Stromal cell of bone marrow (primary cell): ENCODE measurements at places on chromosomes 2 and 18.

DNA sequence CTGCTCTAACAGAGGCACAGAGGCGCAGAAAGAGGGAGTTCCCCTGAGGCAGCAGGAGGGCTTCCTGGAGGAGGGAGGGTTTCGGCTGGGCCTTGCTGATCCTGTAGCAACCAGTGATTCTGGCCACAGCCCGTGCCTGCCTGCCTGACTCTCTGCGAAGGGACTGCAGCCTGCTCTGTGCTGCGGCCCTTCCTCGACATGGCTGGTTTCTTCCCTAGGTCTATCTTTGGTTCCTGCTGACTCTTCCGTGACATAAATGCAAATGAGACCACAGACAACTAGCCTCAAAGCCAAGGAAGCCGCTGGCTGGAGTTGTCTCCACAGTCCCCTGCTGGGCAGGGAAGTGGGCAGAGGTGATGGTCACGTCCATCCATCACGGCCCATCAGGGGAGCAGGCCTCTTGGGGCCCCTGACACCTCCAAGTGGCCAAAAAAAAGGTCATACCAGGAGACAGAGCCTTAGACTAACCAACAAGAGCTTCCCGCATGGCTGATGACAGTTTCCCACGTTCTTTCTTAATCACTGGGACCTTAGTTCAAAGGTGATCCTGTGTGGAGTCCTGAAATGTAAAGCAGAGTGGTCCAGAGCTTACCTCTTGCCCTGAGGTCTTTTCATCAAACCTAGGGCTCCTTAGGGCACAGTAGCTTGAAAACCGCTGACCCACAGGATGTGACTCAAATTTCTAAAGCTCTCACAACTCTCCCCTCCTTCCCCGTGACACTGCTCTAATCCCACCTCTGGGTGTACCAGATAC is 55.3 kb downstream of the HS1BP3 start:
- no peak for DNase-seq

DNA sequence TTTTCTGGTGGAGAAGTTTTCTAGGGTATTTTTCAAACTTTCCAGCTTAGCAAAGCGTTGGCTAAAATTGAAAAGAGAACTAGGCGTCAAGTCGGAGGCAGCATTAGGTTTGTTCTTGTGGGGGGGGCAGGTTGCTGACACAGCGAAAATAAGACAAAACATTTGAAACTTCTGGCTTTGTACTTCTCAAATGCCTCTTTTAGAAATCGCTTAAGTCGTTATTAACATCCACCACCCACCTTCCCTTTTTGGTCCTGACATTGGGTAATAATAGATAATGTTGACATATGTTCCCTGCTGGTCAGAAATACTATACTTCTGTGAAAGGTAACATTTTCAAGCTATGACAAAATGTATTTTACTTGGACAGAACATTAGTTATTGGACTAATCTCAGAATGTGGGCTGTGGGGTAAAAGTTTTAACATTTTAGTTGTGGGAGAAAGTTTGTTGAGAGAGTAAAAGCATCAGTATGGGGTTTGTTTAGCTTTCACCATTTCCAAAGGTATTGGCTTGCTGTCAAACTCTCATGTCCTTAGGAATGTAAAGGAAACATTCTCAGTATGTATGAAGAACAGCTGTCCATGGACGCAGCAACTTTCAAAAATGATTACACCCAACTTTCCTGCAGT is 88.1 kb upstream of the ZEB2 start:
- no peak for DNase-seq

DNA sequence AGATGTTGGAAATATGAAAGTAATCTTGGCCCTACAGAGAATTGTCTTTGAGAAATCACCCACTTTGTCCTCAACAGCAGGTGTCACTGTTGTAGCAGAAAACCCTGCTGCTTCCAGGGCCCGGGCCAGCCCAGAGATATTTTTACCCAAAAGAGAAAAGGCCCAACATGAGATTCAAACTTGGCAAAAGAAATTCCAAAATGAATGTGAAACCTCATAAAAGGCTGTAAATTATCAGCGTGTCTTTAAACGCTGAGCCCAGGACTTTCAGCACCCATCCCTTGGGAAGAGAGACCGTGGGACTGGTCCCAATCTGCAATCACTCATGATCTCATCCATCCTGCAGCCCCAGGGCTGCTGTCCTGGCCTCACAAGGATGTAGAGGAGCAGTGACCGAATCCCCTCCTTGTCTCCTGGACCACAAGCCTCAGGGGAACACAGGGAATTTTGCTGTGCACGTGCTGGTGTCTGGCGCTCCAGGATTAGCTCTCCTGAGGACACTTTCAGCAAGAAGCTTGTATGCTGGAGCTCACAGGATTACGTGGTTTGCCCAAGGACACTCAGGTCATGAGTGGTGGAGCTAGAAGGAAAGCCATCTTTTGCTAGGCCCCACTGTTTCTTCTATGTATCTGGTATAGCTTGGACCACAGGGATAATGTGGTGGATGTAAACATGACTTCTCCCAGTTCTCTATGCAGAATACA is 202.1 kb downstream of the RNF144A start:
- peak; percentile 13 for DNase-seq

GRCh38 chr2:237774811-237775553 is 23.6 kb upstream of the RBM44 start:
- DNase-seq = no peak

DNA sequence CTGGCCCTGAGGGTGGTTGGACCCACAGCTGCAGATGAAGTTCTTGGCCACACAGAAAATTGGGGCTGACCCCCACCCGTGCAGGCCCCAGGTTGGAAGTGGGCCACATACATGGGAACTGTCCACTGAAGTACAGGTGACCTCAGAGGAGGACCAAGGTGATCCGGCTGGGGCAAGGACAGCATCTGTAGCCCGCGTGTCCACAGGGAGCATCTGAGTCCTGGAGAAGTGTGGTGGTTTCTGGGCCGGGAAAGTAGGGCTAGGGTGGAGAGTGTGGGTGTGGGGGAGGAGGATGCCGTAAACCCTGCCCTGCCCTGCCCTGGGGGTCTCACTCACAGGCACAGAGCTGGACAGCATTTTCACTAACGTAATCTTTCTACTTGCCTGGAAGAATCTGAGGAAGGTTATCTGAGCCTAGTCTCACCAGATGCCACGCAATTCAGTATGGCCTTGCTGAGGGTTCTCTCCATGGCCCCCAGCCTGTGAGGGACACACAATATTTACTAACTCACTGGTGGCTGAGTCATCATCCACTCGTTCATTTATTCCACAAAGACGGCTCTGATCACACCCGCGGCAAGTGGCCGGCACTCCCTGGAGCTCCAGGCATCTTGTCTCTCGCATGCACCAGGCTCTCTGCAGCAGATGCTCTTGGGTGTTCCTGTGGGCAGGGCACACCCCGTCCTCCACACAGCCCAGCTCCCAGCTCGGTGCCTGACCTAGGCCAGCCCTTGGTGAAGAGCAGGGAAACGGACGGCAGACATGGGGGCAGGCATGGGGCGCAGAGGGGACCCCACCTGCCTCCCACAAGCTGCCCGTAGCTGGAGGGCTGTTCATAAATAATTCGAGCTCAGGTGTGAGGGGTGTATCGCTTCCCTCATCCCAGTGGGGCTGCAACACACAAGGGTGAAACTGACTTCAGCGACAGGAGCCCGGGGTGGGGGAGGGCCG is 51.2 kb downstream of the INHBB start:
- no peak for DNase-seq

GRCh38 chr2:216426166-216426777 is 14.0 kb downstream of the SMARCAL1 start:
- no peak for DNase-seq

DNA sequence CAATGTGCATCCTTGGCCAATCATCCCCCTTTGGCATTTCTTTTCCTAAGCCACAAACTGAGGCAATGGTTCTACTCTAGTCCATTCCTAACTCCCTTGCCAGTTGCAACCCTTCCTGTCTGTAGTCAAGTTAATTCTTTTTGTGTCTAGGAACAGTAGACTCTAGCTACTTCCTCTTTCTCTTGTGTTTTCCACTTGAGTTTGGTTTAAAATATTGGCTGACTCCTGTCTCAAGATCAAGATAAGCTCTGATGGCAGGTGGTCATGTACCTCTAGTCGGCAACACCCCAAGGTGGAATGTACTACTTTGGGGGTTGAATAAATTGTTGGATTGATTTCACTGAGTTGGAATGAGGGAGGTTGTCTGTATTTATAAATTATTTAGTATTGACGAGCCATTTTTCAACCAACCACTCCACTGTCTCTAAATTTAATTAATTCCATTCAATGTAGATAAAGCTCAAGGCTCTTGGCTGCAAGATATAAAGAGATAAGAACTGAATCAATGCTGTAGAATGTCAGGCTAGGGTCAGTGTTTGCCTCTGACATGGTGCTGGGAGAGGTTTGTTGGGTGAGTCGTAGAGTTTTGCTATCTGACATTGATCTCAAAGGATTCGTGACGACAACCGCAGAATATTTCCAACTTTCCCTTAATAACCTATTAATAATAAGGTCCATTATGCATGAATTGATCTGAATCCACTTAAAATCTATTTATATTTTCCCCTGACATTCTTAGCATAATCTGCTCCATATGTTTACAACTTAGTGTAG is 188.7 kb upstream of the APCDD1 start:
- DNase-seq = no peak

- DNase-seq = no peak
These were observed 112.1 kb upstream of the MGAT5 start for GRCh38 chr2:134141598-134142340.

DNA sequence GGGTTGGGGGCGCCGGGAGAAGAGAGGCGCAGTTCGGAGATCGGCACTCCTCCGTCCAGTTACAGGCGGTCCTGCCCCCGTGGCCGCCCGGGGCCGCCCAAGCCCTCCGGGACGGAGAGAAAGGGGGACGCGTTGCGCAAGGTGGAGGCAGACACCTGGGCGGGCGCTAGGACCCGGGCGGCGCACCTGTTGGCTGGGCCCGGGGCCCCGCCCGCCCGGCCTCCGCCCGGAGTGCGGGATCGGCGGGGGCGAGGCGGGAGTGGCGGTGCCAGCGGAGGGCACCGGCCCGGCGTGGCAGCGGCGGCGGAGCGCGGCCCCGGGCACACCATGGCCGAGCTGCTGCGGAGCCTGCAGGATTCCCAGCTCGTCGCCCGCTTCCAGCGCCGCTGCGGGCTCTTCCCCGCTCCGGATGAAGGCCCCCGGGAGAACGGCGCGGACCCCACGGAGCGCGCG is at the start of gene SGPP2:
SGPP2 (plus strand) TSS at position 268 of the 453 bp plus-strand sequence; CDS start at position 328, 60 bp downstream.
- DNase-seq = no peak

- no peak for DNase-seq
These were observed 109.7 kb downstream of the LPIN1 start for GRCh38 chr2:11856095-11856494.

DNA sequence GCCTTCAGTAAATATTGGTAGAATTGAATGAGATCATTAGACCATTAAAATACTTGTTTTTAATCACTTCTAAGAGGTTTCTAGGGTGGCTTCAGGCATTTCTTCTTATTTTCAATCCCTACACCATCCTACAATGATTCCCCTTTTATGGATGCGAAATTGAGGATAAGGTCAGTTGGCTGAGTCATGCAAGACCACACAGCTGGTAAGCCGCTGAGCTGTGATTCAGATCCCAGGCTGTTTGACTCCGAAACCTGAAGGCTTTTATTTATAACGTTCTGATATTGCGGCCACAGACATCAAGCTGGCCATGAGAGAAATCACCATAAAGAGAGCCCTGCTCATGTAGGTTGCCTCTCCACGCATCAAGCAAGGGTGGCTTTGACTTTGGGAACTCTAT is 133.4 kb downstream of the VAPA start:
- DNase-seq = no peak

- DNase-seq = no peak
These were observed 51.3 kb downstream of the THNSL2 start for GRCh38 chr2:88221365-88221942.

- DNase-seq = no peak
These were observed 1095.7 kb upstream of the CNTNAP5 start for GRCh38 chr2:122929347-122929746.

- no peak for DNase-seq
These were observed 38.6 kb upstream of the ASAP2 start for GRCh38 chr2:9167718-9168657.

DNA sequence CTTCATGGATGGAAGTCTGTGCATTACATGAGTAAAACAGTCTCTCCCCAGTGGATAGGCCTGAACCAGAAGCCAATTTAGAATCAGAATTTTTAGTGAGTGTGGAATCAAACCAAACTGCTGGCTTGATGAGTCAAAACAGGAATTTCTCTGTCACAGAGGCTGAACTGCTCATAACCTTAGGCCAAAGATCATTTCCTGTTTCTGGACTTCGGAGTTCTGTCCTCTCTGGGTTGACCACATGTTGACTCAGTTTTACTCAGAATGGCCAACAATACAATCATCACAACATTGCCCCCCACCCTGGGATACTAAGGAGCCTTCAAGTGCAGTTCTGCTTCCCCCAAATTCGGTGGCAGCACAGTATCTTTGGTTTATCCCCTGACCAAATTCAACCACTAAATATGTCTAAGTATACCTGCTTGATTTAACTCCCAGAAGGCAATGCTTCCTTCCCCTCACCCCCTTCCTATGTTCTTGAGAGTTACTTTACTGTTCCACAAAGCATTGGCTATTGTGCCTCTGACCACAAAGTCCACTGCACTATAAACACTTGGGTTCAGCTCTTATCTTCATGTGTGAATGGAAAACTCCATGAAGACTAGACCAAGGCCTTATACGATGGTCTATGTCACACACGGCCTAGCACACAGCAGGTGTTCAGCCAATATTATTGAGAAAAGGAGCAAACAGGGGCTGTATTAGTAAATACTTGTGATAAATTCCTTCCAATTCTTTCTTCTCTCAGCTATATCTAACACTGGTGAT is 67.8 kb downstream of the NXPH2 start:
- peak; percentile 58 for DNase-seq

- peak; percentile 32 for DNase-seq
These were observed 27.2 kb upstream of the BBS5 start for GRCh38 chr2:169452080-169452479.

DNA sequence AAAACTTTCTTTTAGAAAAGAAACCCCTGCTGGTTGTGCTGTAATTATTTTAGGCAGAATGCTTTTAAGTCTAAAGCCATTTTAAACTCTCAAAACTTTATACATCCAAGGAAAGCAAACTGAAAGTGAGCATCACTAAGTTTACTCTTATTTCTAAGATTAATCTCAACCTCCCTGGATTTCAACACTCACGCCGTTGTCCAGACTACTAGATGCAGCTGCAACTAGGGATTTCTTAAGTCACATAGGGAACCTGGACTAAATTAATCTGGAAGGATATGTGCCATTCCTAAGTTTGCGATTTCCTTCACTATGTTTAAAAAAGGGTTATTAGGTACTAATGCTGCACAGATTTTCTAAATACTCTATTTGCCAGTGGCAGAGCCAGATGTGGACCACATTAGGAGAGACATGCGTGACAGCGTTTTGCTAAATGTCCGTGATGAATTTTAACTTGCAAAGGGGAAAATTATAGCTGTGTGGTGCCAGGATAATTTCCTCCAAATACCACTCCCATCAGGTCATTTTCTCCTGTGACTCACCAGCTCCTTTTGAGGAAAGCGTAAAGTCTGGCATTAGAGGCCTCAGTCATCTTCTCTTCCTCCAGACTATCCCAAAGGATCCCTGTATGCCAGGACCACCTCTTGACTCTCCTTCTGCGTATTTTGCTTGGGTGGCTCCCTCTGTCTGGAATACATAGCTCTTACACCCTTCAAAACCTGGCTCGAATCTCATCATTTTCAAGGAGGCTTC is 143.7 kb downstream of the ATL2 start:
- peak; percentile 85 for DNase-seq

- no peak for DNase-seq
These were observed 488.6 kb upstream of the SMIM21 start for GRCh38 chr18:75915941-75916623.

- no peak for DNase-seq
These were observed 98.0 kb downstream of the CCDC138 start for GRCh38 chr2:108884619-108885018.
